T-helper 2 cell treated with Interferon-gamma antibody and Interleukin-4, amounts not matched to agents 100 ng/mL and 5 ng/mL, for 36 hours (primary cell): ENCODE measurements at places on chromosomes 4 and X. TPM values are rescaled to one million over a fixed set of nuclear protein-coding genes. Genes with fewer than 3 reads are reported as not detected.

The SLC10A4 gene
- 0.14 TPM in 1 of 2 replicates, not detected in the other for total RNA-seq

The GPR50 gene
- total RNA-seq = not detected in 2 replicates

The CT55 gene
- not detected in 2 replicates for total RNA-seq

The CXCL13 gene
- total RNA-seq = 0.30 TPM in 1 of 2 replicates, not detected in the other

The GCNA gene
- 3.6 and 4.3 TPM in 2 replicates for total RNA-seq

The ELMOD2 gene
- total RNA-seq = 13.3 and 15.9 TPM in 2 replicates

The CLNK gene
- 0.09 TPM in 1 of 2 replicates, not detected in the other for total RNA-seq

The CACNA1F gene
- 0.14 and 0.36 TPM in 2 replicates for total RNA-seq

The MAGEA8 gene
- not detected in 2 replicates for total RNA-seq

The TAF7L gene
- 0.09 and 0.16 TPM in 2 replicates for total RNA-seq

The CT45A2 gene
- not detected in 2 replicates for total RNA-seq

The MAGEB6B gene
- not detected in 2 replicates for total RNA-seq

The USP17L24 gene
- total RNA-seq = not detected in 2 replicates

The CDKL2 gene
- 0.34 and 0.75 TPM in 2 replicates for total RNA-seq

The SPIN2A gene
- 0.70 and 1.1 TPM in 2 replicates for total RNA-seq

The ARSD gene
- total RNA-seq = 4.1 and 4.9 TPM in 2 replicates

The DACH2 gene
- total RNA-seq = not detected in 2 replicates

The RAB33A gene
- total RNA-seq = 24.9 and 27.7 TPM in 2 replicates

The AR gene
- total RNA-seq = 0.48 and 0.61 TPM in 2 replicates

The MAGEA1 gene
- not detected in 2 replicates for total RNA-seq

The TMEM271 gene
- total RNA-seq = not detected in 2 replicates

The PAGE5 gene
- total RNA-seq = 0.43 TPM in 1 of 2 replicates, not detected in the other

The CTAG1B gene
- not detected in 2 replicates for total RNA-seq

The MAGEA6 gene
- not detected in 2 replicates for total RNA-seq

The IGSF1 gene
- not detected in 2 replicates for total RNA-seq

The PRKG2 gene
- total RNA-seq = 0.82 and 0.98 TPM in 2 replicates

The GABRG1 gene
- not detected in 2 replicates for total RNA-seq

The SPATA18 gene
- 0.09 and 0.32 TPM in 2 replicates for total RNA-seq

The PLXNB3 gene
- 1.2 and 1.9 TPM in 2 replicates for total RNA-seq

The KLHL4 gene
- not detected in 2 replicates for total RNA-seq

The PARM1 gene
- total RNA-seq = not detected in 2 replicates

The MAGEA11 gene
- total RNA-seq = not detected in 2 replicates

The VCX gene
- not detected in 2 replicates for total RNA-seq

The SLITRK4 gene
- total RNA-seq = not detected in 2 replicates

The SPON2 gene
- 25.9 and 32.4 TPM in 2 replicates for total RNA-seq

The VEGFC gene
- total RNA-seq = 0.34 and 0.36 TPM in 2 replicates

The SGMS2 gene
- total RNA-seq = 0.05 and 0.25 TPM in 2 replicates

The SPINK2 gene
- total RNA-seq = 1.5 and 1.9 TPM in 2 replicates

The TLR6 gene
- 1.3 and 2.2 TPM in 2 replicates for total RNA-seq

The ADGRL3 gene
- not detected in 2 replicates for total RNA-seq

The RHOXF1 gene
- total RNA-seq = not detected in 2 replicates
